ENCODE measurements at places on chromosomes 16 and 17.

DNA sequence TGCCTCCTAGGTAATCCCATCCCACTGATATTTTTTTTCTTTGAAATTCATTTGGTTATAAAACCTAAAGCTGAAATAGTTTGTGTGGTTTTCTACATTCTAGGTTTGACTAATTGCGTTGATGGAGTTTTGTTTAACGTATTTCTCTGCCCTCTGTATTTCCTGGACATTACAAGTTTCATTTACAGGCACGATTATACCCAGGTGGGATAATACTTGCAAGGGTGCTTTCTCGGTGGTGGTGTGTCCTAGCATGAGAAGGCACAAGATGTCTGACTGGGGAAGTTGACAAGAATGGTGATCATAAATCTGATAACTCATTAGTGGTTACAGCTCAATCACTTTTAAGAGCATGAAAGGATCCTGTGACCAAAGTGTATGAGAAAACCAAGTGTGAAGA lies 45.0 kb downstream of the DYNLRB2 start:
- no peak for DNase-seq

GRCh38 chr16:57316390-57317017 lies 32.0 kb upstream of the PLLP start:
- peak; percentile 95 for DNase-seq

DNA sequence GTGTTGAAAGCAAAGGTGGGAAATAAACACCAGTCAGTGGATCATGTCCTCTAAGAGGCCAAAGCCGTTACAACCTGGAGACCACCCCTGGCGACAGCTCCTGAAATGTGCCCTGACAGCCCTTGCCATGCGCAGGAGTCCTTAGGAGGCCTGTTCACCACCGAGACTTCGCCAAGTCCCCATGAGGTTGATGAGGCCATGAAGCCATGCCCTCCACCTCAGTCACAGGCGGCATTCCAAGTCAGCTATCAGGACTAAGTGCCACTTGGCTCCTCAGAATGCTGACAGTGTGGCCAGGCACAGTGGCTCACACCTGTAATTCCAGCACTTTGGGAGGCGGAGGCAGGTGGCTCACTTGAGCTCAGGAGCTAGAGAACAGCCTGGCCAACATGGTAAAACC lies 27.1 kb downstream of the ADAM11 start:
- DNase-seq, result no peak

GRCh38 chr17:69696650-69697049 lies 282.2 kb downstream of the MAP2K6 start:
- no peak for DNase-seq

- no peak for DNase-seq
Observed at GRCh38 chr16:79053577-79053976, 547.0 kb downstream of the MAF start.

- no peak for DNase-seq
Observed at GRCh38 chr17:81912441-81913309, 1.5 kb upstream of the PCYT2 start.

DNA sequence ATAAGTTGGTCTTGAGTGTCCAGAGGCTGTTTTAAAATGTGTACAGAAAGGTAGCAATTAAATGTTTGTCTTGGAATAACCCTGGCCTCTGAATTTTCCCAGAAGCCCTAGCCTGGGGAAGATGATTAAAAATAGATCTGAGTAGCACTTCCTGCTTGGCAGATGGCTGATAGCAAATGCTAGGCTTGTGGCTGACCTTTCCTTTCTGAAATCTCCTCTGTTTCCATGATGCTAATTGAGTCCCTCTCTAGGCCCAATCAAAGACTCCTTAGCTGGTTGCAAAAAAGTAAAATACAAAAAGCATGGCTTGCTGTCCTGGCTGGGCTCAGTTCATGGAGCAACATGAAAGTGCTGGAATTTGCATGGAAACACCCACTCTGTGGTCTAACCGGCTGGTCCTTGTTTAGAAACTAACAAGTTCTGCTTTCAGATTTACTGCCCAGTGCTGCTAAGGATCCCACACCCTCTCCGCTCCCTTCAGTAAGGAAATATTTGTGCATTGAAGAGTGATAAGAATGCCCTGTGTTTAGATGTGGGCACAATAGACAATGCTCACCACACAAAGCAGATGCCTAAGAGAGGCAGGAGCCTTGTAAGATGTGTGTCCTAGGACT lies 40.8 kb downstream of the YPEL2 start:
- DNase-seq, result no peak

GRCh38 chr17:31573861-31574260 lies 182.4 kb downstream of the RAB11FIP4 start:
- no peak for DNase-seq

GRCh38 chr16:7233975-7234374 lies 98.7 kb upstream of the RBFOX1 start:
- DNase-seq, result no peak

DNA sequence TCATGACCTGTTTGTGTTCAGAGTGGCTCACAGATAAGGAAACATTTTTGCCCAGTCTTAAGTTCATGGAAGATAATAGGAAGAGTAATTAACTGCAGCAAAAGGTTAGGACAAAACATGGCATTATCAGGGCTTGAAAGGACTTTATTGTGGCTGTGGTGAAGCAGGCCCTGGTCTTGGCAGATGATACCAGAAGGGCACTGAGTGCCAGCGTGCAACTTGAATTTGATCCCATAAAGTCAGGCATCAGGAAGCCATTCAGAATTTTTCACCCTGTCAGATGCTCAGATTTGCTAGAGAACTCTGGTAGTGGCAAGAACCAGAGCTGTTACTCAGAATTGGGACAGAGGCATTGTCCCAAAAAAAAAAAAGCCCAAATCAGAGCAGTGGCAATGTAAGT lies 11.2 kb upstream of the COG7 start:
- DNase-seq, result no peak

Data from fibroblast of upper back skin (primary cell).